NCI-H1436 treated with DMSO at 0.1 percent for 48 hours (cell line): ENCODE measurements at places on chromosomes 2 and 18.
A peak's percentile ranks its signal among the peaks of the same experiment; 100 is the strongest.

GRCh38 chr18:54647176-54647575, 56.1 kb downstream of the DYNAP start:
- no peak for DNase-seq

- DNase-seq, result no peak
Measured at GRCh38 chr18:67651438-67651837, 134.9 kb upstream of the DSEL start.

GRCh38 chr2:112886291-112886690, 24.7 kb upstream of the IL37 start:
- no peak for DNase-seq

GRCh38 chr2:136376798-136377211, 258.9 kb upstream of the CXCR4 start:
- no peak for DNase-seq

GRCh38 chr2:218986148-218986761, 1.3 kb upstream of the FEV start:
- DNase-seq, result no peak

GRCh38 chr2:18950361-18950851, 361.0 kb upstream of the NT5C1B start:
- DNase-seq, result no peak

DNA sequence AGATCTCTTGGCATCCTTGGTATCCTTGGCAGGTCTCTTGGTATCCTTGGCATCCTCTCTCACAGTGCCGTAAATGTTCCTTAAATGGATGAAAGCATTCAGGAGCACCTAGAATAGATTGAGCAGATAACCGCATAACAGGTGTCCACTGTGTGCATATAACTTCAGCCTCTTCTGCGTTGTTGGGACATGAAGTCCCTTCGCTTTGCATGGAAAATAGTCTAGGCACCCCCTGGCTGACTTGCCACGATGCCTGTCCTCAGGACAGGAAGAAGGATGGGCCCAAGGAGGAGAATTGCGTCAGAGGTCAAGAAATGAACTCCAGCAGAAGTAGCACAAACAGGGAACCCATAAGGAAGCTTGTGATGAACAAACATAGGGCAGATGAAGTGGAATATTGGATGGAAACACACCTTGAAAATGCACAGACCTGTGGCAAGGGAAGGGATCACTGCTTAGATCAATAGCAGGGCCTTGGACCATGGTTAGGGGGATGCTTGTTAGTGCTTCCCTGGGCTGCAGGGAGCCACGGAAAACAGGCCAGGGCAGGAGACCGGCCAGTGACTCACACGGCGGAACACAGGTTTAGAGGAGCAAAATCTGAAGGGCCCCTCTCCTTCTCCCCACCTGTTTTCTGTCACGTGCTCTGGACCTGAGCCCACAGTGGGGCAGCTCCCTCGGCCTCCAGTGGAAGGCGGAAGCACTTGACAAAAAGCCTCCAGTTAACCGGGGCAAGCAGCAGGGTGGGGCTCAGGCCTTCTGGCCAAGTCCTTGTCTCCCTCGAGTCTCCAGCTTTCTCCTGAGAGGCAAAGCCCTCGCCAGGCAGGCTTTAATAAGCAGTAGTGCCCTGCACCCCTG, 99.2 kb upstream of the ASAP2 start:
- no peak for DNase-seq

DNA sequence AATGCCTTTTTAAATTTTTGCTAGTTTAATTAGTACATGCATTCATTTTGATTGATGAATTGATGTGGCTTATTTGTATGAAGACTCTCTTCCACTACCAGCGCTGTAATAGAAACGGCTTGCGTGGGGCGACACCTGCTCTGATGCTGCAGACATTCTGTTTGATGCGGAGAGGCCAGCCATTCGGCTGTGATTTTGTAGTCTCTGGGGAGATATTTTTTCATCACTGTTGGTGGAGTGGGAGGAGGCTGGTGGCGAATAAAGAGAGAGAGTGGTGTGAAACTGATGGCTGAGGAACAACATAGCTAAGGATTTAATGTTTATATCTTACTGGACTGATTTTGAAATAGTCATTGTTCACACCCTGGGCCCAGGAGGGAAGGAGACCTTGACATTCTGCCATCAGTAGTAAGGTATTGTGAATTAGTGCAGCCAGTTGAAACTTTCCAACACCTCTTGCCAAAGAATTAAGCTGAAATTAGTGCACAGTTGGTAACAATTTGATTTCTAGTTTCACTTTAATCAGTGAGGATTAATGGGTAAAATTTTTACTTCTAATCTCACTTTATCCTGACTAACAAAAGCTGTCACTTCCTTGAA, 224.1 kb downstream of the MTX2 start:
- peak; percentile 60 for DNase-seq

DNA sequence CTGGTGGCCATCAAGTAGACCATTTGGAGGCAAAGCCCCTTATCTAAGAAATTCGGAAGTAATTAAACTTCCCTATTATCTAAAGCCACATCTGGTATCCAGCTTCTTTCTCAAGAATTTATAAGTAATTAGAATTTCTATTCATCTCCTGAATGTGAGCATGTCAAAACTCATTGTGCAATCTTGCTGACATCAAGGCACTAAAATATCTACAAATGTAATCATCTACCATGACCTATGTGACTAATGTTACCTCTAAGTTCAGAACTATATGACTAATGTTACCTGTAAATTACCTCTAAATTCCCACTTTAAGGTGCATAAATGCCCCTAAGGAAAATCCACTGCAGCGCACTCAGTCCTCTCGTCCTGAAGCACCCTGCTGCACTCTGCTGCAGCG, 773.0 kb downstream of the CPS1 start:
- no peak for DNase-seq

- DNase-seq, result no peak
Measured at GRCh38 chr2:197263077-197263476, 47.5 kb downstream of the ANKRD44 start.

DNA sequence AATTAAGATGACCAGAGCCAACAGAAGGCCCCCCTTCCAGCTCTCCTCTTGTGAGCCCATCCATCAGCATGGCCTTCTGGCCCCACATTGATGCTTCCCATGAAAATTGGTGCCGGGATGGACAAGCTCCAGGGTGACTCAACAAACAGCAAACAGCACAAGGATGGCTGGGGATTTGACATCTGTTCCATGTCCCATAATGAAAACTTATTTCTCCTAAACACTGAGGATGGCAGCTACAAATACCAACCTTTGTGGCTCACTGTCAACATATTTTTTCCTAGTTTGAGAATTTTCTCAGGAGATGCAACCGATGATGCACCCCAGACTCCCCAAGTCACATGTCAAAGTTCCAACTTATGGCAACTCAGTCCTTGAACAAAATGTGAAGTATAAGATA, 169.6 kb upstream of the SIX2 start:
- DNase-seq, result no peak

DNA sequence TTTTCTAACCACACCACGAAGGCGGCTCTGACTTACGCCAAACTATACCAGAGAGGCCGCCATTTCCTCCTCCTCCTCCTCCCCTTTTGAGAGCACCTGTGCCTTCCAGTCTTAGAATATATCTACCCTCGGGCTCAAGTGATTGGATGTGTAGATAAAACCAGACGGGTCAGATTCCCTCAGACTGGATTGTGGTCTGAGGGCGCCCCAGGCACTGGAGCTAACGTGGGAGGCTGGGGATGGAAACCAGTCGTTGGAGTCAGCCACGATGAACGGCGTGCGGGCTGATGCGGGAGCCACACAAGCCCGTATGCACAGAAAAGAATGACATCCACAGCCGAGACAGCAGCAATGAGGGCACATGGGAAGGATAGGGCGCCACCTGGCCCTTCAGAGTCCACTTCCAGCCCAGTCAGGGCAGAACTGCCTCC, 12.3 kb upstream of the ODC1 start:
- no peak for DNase-seq

DNA sequence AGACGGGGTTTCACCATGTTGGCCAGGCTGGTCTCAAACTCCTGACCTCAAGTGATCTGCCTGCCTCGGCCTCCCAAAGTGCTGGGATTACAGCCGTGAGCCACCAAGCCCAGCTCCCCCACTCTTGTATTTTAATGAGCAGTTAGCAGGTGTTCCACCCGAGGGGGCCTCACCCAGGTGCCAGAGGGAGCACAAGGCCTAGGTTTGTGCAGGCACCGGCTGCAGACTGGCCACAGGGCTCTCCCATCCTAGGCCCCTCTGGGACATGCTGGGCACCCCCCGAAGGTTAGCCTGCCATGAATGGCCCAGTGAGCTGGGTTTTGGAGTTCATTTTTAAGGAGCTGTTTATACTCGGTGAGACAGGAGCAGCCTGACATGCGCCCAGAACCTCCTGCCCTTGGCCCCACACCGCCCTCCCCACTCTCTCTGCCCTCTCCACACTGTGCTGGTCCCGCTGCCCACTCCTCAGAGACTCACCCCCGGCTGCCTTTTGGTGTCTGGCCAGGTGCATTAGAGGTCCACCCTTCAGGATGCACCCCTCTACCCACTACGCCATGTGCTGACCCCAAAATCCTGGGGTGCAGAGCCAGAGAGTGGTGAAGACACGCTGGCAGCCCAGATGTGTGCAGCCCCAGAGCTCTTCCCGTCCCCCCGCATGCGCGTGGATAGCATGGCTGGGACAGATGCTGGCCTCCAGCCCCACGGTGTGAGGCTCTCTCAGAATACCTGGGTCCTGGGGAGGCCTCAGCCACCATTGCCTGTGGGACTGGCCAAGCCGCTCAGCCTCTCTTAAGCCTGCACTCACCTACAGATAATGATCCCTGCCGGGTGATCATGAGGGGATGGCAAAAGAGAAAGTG, 11.2 kb upstream of the KLF11 start:
- no peak for DNase-seq

DNA sequence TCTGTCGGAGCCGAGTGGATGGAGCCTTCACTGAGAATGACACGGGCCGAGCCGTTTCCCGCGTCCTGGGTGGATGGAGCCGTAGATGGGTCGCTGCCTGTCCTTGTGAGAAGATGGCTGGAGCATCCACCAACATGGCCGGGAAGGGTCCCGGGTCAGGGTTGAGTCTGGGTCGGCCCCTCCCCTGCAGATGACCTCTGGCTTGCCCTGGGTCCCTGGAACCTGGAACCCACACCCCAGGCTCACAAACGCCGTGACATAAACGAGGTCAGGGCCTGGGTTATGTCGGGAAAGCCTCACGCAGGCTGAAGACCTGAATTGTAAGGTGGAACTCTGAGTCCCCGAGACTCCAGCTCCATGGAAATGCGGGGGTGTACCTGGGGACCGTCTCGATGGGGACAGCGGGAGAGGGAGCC, 94.9 kb downstream of the NFATC1 start:
- DNase-seq, result no peak

DNA sequence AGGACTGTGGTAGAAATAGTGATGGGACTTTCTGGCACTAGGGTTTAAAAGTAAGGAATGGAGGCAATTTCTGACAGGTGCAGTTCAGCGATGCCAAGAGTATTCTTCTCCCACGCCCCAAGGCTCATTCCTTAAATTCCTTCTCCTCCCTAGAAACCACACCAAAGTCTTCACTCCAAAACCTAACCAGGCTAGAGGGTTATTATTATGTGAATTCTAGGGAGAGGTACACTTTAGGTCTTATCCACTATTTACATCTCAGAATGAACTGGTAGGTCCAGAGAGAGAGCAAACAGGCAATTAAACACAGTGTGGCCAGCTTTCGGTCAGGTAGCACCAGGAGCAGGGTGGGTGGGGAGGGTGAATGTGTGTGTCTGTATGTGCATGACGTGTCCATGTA, 11.4 kb downstream of the IL1F10 start:
- no peak for DNase-seq

DNA sequence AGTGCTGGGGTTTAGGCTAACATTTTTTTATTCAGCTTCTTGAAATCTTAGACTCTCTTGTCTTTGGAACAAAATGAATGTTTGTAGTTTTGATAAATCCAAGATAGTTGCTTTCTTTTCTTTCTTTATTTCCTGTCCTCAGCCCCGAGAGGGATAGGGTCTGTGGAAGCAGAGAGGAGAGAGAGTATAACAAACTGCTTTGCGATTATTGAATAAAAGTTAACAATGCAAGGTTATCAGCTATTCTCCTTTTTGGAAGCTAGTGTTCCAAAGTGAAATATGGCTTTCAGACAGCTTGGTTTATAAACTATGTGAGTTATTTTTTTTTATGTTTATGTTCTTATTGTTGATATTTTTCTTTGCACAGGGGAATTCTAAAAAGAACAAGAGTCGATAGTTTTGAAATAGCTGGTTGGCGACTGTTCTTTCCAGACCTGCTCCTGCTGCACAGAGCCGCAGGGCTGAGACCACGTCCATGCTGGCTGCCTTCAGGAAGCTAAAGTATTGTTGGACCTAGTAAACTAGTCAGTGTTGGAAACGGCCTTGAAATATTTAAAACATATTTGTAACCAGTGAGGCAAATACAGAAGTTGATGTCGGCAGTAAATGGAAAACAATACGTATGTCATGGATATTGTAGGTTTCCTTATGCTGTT, 15.5 kb upstream of the STON1 start:
- DNase-seq, result no peak

GRCh38 chr2:115569547-115569946, 1127.1 kb downstream of the DPP10 start:
- DNase-seq, result no peak

DNA sequence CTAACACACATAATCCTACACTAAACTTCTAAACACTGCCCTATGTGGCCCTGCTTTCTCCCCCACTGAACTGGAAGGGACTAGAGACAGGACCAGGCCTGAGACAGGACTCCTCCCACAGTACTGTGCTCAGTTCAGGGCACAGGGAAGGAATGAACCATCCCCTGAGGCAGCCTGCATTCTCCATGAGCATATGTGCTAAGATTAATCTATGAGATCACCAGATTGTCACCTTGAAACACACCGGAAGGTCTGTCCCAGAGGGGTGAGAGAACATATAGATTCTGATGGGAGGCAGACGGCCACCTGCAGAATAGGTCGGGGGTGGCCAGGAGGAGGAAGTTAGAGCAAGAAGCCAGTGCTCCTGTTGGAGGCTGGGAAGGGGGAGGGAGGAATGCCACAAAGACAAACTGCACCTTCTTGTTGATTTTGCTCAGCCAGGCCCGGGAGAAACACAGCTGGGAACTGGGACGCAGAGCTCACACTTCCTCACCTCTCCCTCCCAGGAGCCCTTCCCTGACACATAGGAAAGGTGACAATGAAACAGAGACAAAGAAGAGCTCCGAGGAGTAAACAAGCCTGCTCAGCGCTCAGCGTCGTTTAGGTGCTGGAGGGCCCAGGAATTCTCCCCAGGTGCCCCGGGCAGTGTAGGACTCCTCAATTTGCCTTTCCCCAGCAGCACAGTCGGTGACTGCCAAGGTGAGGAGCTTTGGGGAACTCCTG, 52.1 kb downstream of the ZBTB7C start:
- DNase-seq, result no peak
